ENCODE measurements at places on chromosomes 2 and 18. TPM values are rescaled to one million over a fixed set of nuclear protein-coding genes. Genes with fewer than 3 reads are reported as not detected.
A peak's percentile ranks its signal among the peaks of the same experiment; 100 is the strongest.

GRCh38 chr2:10610213-10610910 lies 79.4 kb downstream of the NOL10 start:
- peaks cover 8% of the 10 kb centered on the region for H3K36me3 ChIP-seq
- H3K4me1 ChIP-seq = no peaks in the 10 kb centered on the region
- DNase-seq = no peak
- H3K27ac ChIP-seq = no peak overlapping the region

GRCh38 chr18:39801010-39801409 lies 2154.0 kb upstream of the PIK3C3 start:
- H3K27ac ChIP-seq = no peak overlapping the region
- H3K27me3 ChIP-seq = no peaks in the 10 kb centered on the region
- no peaks in the 10 kb centered on the region for H3K36me3 ChIP-seq
- H3K4me3 ChIP-seq = no peak overlapping the region

DNA sequence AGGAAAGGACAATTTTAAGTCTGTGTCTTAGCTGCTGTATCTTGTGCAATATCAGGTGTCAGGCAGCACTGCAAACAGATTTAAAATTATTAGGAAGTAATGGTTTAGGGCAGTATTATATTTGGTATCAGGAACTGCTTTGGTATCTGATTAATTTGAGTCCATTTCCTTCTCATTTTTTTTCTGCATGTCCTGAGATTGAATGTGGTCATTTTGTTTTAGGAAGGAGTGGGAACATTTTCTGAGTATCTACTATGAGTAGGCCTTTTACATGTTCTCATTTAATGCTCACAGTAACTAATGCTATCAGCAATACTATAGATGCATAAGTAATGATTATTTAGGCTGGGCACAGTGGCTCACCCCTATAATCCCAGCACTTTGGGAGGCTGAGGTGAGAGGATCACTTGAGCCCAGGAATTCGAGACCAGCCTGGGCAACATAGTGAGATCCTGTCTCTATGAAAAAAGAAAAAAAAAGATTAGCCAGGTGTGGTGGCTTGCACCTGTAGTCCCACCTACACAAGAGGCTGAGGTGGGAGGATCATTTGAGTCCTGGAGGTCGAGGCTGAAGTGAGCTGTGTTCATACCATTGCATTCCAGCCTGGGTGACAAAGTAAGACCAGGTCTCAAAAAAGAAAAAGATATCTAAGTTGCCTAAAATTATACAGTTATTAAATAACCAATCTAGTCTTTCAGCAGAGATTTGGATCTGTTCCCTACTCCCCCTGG lies 4.7 kb downstream of the FMNL2 start:
- DNase-seq = no peak
- no peaks in the 10 kb centered on the region for H3K36me3 ChIP-seq
- no peak overlapping the region for H3K27ac ChIP-seq
- H3K4me1 ChIP-seq = peaks cover 10% of the 10 kb centered on the region

- H3K27ac ChIP-seq = no peak overlapping the region
- DNase-seq = no peak
- H3K36me3 ChIP-seq = no peaks in the 10 kb centered on the region
- no peaks in the 10 kb centered on the region for H3K4me1 ChIP-seq
Observed at GRCh38 chr18:58288921-58289797, 245.1 kb downstream of the NEDD4L start.

DNA sequence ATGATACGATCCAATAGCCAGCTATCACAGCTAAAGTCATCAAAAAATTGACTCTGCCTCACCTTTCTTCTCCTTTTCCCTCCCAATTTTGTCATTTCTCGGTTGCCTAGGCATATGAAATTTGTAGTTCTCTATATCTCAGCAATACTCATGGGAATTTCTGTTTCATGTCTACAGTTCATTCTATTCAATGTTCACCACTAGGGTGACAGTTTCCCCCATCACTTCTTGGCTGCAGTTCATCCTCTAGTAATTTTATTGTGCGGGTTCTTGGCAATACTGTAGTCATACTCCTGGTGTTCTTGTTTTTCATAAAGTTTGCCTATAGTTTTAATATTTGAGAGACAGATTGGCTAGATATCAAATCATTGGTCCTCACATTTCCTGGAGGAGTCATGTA lies 872.2 kb upstream of the ID2 start:
- no peak overlapping the region for H3K4me3 ChIP-seq
- no peaks in the 10 kb centered on the region for H3K4me1 ChIP-seq
- no peaks in the 10 kb centered on the region for H3K27me3 ChIP-seq
- no peak for DNase-seq
- H3K27ac ChIP-seq = no peak overlapping the region
- H3K36me3 ChIP-seq = no peaks in the 10 kb centered on the region

- no peak overlapping the region for H3K27ac ChIP-seq
- no peaks in the 10 kb centered on the region for H3K4me1 ChIP-seq
- H3K36me3 ChIP-seq = no peaks in the 10 kb centered on the region
- peaks cover 3% of the 10 kb centered on the region for H3K27me3 ChIP-seq
- DNase-seq = no peak
- H3K4me3 ChIP-seq = no peak overlapping the region
Observed at GRCh38 chr2:238966072-238966937, 118.4 kb downstream of the TWIST2 start.

DNA sequence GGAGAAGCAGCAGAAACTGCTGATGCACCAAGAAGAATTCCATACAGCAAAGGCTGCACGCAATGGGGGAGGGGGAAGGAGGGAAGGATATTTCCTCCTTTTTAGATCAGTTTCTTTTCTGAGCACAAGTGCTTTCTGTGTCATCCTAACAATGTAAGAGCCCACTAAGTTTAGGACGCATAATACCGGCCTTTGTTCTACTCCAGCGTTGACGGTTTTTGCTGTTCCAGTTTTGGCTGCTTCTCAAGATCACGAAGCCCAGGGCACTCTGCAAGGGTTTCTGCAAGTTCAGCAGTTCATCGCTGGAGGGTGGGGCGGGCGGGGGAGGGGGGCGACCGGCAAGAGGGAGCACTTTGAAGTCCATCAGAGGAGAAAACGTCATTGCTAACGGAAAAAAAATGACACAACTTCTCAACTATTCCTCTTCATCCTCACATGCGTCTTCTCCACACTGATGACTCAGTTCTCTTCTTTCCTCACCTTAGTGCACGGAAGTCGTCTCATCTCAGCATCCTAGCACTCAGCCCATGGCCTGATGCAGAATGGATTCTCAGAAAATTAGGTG lies 8.7 kb downstream of the FAM178B start:
- H3K4me3 ChIP-seq = no peak overlapping the region
- no peaks in the 10 kb centered on the region for H3K27me3 ChIP-seq
- no peaks in the 10 kb centered on the region for H3K36me3 ChIP-seq
- no peak overlapping the region for H3K27ac ChIP-seq
- DNase-seq = no peak

DNA sequence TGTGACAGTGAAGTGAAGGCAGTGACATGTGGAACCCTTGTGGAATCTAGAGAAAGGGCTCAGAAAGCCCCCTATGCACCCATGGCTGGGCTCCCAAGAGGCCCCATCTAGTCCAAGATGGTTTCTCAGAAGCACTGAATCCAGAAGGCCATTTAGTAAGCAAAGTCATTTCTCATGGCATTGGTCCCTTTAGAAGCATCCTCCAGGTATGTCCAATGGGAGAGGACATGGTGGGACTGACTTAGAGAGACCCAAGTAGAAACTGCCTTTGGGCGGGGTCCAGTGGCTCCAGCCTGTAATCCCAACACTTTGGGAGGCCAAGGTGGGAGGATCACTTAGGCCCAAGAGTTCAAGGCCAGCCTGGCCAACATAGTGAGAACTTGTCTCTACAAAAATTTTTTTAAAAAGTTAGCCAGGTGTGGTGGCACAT lies 72.5 kb upstream of the RMDN2 start:
- peaks cover 36% of the 10 kb centered on the region for H3K4me1 ChIP-seq
- no peaks in the 10 kb centered on the region for H3K36me3 ChIP-seq
- no peak for DNase-seq
- H3K27me3 ChIP-seq = peaks cover 1% of the 10 kb centered on the region

DNA sequence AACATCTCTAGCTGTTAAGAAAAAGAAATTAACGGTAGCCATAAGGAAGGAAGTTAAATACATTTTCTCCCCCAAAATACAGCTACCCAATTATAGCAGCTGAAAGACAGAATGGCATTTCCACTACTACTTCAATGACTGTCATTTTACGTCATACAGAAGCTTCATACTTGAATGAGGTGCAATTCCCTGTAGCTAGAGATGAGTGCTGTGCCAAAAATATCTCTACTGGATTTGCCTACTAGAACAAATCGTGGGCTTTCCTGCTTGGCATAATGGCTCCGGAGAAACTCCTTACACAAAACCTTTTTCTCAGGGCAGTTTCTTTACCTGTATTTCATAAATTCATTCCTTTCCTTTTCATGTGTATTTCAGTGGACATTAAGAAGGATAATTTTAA lies 36.3 kb upstream of the NRXN1 start:
- no peaks in the 10 kb centered on the region for H3K36me3 ChIP-seq
- H3K4me3 ChIP-seq = no peak overlapping the region

DNA sequence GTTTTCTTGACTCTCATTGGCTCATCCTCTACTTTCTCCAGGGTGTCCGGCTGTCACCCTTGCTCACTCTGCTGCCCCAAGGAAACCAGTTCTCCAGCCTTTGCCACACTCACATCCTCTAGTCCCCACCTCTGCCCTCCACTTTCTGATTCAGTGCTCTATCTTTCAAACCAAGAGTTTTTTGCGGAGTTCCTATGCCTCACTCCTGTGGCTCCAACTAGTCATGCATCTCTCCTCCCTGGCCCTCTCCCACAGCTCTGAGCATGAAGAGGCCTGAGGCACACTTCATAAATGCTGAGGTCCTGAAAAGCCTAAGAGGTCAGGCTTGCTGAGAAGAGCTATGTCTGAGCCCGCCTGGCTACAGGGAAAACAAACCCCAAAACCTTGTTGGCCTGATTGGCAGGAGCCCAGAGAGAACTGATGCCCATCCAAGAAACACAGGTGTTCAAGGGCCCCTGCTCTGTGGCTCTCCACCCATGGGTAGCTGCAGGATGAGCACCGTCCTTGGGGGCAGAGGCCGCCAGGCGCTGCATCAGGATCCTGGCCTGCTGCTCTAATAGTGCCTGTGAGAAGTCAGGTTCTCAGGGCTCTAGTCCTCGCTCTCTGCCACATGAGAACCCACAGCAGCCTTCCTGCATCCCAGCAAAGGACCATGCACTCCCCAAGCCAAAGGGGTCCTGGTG lies 42.1 kb downstream of the HS1BP3 start:
- no peak overlapping the region for H3K27ac ChIP-seq
- no peaks in the 10 kb centered on the region for H3K27me3 ChIP-seq
- H3K36me3 ChIP-seq = no peaks in the 10 kb centered on the region
- no peak for DNase-seq
- H3K4me1 ChIP-seq = no peaks in the 10 kb centered on the region

DNA sequence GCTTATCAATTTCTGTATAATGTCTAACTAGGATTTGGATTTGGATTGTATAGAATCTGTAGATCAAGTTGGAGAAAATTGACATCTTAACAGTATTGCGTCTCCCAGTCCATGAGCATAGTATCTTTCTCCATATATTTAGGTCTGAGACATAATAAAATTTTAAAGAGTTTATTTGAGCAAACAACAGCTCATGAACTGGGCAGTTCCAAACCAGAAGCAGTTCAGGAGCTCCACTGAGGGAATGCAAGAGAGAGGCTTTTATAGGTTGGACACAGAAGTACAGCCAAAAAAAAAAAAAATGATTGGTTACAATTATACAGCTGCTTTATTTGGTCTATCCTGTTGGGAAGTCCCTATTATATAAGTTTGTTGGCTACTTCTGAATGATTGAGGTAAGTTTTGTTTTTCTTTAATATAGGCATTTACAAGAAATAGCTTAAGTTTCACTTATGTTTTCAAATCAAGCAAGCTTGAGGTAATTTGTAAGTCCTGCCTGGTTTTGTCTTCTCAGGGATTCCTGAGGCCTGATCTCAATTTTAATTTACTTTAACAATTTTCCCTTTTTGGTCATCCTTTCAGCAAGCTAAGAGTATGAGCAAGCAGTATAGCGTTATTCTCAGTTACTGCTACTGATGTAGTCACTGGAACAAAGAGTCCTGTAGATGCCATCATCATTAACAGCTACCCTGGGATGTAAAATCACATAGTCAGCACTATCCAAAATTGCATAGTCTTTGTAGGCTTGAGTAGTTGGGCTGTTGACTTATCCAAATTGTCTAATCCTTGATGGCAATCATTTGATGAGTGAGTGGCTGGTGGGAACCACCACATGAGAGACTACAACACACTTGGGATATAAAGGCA lies 27.5 kb upstream of the RUFY4 start:
- peaks cover 2% of the 10 kb centered on the region for H3K27me3 ChIP-seq
- no peak overlapping the region for H3K27ac ChIP-seq
- no peak overlapping the region for H3K4me3 ChIP-seq

GRCh38 chr2:35160871-35161270 lies 1194.7 kb upstream of the CRIM1 start:
- H3K4me3 ChIP-seq = no peak overlapping the region
- H3K27ac ChIP-seq = no peak overlapping the region
- no peaks in the 10 kb centered on the region for H3K4me1 ChIP-seq

DNA sequence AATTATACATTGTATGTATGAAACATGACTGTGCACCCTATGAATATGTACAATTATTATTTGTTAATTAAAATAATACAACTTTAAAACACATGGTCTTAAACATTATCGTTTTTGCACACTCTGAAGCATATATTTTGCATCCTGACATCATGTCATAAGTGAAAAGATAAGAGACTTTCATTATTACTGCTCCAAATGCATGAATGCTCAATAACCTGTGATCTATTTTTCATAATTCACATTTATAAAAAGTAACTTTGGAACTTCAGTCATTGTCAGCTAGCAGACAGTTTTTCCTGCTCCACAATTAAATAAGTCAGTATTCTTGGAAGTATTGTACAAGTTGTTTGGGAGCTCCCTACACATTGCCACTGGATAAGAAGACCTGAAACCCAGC lies 1.3 kb upstream of the ITPRIPL1 start:
- peaks cover 17% of the 10 kb centered on the region for H3K36me3 ChIP-seq
- no peaks in the 10 kb centered on the region for H3K27me3 ChIP-seq
- peak overlapping the region; percentile 77 for H3K27ac ChIP-seq
- H3K4me1 ChIP-seq = peaks cover 57% of the 10 kb centered on the region
- H3K4me3 ChIP-seq = no peak overlapping the region

DNAJC5G gene
- total RNA-seq = not detected

CFAP53 gene
- total RNA-seq = 0.24 TPM

ADCYAP1 gene
- total RNA-seq = 0.45 TPM

FZD7 gene
- total RNA-seq = not detected

SLC4A5 gene
- total RNA-seq = 8.4 TPM

STPG4 gene
- total RNA-seq = 0.65 TPM

PKDCC gene
- total RNA-seq = not detected

SRBD1 gene
- total RNA-seq = 38.8 TPM

CCDC85A gene
- not detected for total RNA-seq

MPPE1 gene
- 110 TPM for total RNA-seq

CDKL4 gene
- not detected for total RNA-seq
